ENCODE measurements at places on chromosomes 16 and 17.

DNA sequence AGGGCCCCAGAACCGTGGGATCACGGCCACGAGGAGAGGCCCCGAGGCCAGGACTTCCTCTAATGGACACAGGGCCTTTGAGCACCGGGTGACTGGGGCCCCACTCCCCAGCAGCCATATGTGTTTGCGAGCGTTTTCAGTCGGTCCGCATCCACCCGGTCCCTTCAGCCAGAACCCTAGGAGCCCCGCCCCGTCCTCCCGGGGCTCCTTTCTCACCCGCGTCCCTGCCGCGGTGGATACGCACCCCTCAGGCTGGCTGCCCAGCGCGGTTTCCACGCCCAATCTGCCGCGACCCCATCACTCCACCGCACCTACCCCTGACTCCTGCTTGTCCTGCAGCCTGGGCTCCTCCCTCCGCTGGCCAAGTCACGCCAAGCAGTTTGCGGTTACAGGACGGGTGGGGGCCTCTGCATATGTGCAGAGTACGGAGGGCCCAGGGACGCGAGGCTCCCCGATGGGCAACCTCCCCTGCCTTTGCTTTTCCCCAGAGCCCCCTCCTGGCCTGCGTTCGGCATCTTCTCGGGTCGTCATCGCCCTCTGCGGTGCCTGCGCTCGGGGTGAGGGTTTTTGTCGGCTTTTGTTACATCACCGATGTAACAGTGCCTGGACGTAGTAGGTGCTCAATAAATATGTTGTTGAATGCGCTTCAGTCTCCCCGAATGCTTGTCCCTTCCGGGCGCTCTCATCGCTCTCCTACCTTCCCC, 1.0 kb upstream of the TTYH2 start:
- peak; percentile 72 for DNase-seq

- DNase-seq: no peak
These were observed at the start of gene EFCAB3 for GRCh38 chr17:62380253-62380652. TSS of gene EFCAB3 (plus strand) at chr17:62380553. CDS start at chr17:62382980, 2,427 bp downstream.

- no peak for DNase-seq
These were observed 37.7 kb upstream of the PVALEF start for GRCh38 chr17:81127526-81128177.

GRCh38 chr16:74585846-74586443, 21.0 kb downstream of the GLG1 start:
- no peak for DNase-seq

- no peak for DNase-seq
These were observed 2.7 kb downstream of the SHCBP1 start for GRCh38 chr16:46618516-46618915.

DNA sequence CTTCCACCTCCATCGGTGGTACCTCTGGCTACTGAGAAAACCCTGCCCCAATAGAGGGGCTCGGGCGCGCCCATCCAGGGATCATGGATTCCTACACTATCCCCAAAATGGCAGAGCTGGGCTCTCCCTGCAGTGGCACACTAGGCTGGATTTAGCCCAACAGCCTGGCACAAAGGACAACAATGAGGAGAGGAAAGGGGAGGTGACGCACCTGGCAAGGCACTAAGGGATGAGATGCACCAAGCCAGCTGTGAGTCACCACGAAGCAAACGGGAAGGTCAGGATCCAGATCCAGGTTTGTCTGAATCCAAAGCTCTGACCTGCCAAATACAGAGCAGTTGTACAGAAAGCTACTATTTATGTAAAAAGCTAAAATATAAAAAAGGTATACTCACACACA, 18.1 kb downstream of the UBE2O start:
- DNase-seq: no peak
